Natural killer cell treated with Interleukin-12 subunit alpha and Interleukin-12 subunit beta and Interleukin-15 and Interleukin-18, amount 100 ng/mL, for 72 hours (primary cell): ENCODE measurements at places on chromosomes 1 and 21.

- DNase-seq: no peak
These were observed 422.2 kb upstream of the DEPDC1 start for GRCh38 chr1:68919075-68919474.

GRCh38 chr1:16076865-16077238 lies 3.4 kb upstream of the FAM131C start:
- no peak for DNase-seq

- no peak for DNase-seq
These were observed 17.2 kb upstream of the PEF1 start for GRCh38 chr1:31661856-31662255.

DNA sequence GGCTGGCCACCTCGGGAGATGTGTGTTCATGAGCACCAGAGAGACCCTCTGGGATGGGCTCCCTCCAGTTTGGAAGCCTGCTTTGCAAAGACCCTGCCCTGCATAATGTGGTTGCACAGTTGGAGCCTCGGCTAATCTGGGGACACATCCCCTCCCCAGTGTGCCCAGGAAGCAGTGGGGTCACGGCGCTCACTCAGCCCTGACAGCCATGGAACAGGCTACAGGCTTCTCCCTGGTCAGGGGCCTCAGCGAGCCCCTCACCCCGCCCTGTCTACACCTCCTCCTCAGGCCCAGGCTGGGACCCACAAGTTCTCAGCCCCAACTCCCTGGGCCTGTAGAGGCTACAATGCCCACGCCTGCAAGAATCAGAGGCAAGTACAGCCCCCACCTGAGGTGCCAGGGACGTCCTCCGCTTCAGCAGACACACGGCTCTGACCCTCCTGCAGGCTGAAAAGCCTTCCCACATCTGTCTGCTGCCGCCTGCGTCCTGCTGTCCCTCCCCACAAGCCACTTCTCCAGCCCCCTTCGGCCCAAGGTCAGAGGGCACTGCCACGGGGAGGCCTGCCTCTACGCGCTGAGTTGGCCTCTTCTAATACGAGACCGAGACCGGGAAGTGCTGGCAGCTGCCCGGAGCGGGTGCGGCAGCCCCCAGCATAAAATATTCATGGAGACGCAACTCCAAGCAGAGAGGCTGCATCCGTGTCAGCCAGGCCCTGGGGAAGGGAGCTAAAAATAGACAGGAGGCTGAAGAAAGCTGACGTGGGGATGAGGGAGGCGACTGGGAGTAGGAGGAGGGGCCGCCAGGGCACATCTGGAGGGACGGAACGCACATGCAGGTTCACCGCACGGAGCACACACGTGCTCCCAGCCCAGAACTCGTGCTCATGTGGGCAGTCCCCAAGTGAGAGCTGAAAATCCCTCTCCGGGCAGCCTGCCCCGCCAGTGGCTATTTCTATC lies 15.2 kb upstream of the GPR153 start:
- no peak for DNase-seq

DNA sequence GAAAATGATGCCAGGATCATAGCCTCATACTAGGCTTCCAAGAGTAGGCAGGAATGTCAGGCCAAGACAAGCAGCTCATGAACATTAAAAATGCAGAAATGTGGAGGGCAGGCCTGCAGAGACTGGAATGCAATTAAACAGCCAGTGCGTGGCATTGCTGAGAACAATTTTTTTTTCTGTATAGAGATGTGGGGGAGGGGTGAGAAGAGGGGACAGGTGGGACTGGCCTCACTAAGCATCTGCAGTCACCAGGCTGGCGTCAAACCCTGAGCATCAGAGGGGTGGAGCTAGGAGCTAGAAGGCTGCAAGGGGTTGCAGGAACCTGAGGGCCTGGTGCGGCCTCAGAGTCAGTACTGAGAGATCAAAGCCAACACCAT lies 114.1 kb downstream of the TNR start:
- no peak for DNase-seq

DNA sequence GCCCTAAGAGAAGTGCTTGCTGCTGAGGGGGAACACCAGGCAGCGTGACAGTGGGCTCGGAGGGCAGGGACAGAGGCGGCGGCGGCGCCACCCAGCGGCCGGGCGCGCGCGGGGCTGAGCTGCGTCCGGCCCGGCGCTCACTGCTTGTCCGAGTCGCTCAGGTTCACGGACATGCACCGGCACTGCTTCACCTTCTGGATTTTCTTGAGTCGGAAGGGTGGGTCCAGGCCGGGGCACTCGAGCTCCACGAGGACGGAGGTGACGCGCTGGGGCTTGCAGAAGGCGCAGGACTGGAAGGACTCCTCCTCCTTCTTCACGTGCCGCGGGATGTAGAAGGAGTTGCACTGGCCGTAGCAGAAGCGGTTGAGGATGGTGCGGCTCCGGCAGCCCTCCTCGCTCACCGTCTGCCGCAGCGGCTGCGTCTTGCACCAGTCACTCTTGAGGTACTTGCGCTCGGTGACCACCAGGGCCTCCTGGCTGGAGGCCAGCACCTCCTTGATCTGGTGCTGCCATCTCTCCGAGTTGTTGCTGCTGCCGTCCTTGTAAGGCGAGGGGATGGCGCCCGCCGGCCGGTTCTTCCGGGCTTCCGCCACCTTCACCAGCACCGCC lies 119.0 kb downstream of the GREM2 start:
- peak; percentile 64 for DNase-seq
